ENCODE measurements at places on chromosomes 1 and 21.

DNA sequence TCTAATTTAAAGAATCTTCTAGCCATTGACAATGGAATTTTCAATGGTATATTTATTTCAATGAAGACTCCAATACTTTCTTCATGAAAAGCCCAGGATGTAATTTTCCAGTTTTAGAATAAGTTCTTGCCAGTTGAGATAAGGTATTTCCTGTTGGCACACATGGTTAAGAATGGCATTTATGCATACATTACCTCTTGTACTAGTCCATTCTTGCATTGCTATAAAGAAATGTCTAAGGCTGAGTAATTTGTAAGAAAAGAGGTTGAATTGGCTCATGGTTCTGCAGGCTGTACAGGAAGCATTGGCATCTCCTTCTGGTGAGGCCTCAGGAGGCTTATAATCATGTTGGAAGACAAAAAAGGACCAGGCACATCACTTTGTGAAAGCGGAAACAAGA, 1179.6 kb downstream of the AMY1C start:
- no peaks in the 10 kb centered on the region for H3K36me3 ChIP-seq
- no peaks in the 10 kb centered on the region for H3K27me3 ChIP-seq
- H3K4me3 ChIP-seq, result no peak overlapping the region

GRCh38 chr21:29751473-29752185, 188.2 kb downstream of the GRIK1 start:
- H3K36me3 ChIP-seq, result no peaks in the 10 kb centered on the region
- no peaks in the 10 kb centered on the region for H3K27me3 ChIP-seq
- DNase-seq, result no peak
- H3K4me3 ChIP-seq, result no peak overlapping the region
- no peak overlapping the region for H3K27ac ChIP-seq

GRCh38 chr1:243558576-243558975, 291.5 kb downstream of the AKT3 start:
- H3K27ac ChIP-seq, result no peak overlapping the region
- peaks cover 8% of the 10 kb centered on the region for H3K36me3 ChIP-seq
- no peak for DNase-seq
- H3K4me3 ChIP-seq, result no peak overlapping the region
- H3K27me3 ChIP-seq, result no peaks in the 10 kb centered on the region

DNA sequence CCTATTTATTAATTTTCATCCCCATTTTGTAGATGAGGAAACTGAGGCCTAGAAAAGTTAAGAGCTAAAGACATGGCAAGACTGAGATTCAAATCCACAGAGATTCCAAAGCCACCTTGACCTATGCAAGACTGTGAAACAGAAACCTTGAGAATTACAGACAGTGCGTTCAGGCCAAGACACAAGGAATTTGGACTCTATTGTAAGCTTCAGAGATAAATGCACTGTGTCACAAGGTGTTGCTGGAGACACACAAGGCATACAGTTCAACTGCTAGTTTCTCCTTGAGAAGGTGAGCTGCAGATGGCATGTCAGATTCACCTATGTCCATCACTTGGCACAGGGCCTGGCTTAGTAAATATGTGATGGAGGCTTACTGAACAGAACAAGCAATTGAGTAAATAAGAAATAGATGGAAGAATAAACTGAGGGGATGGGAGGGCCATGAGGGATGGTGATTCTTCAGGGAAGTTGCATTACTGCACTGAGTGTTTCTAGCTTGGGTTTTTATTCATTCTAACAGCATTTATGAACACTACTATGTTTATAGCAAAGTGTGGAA, 215.0 kb downstream of the DAB1 start:
- H3K27ac ChIP-seq, result no peak overlapping the region
- H3K4me3 ChIP-seq, result no peak overlapping the region
- no peaks in the 10 kb centered on the region for H3K36me3 ChIP-seq

GRCh38 chr1:20840731-20841130, 53.6 kb upstream of the HP1BP3 start:
- peaks cover 5% of the 10 kb centered on the region for H3K36me3 ChIP-seq
- H3K4me1 ChIP-seq, result no peaks in the 10 kb centered on the region
- H3K27ac ChIP-seq, result no peak overlapping the region
- no peaks in the 10 kb centered on the region for H3K27me3 ChIP-seq
- no peak overlapping the region for H3K4me3 ChIP-seq

DNA sequence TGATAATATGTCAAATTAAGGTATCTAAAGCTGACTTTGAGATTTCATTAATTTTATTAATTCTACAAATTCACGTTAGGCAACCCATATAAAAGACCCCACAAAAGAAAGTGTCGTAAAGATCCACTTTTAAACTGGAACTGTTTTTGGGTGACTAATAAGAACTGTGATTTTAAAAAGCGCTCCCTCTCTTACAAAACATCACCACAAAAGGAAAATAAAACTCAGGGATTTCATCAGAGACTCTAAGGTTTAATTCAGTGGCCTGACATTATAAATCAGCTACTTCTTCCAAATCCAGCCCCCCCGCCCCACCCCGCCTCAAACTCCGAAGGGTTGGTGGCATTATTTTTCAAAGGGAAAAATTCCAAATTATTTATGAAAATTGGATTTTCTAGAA, 2.7 kb downstream of the COL24A1 start:
- no peak for DNase-seq
- no peak overlapping the region for H3K27ac ChIP-seq
- H3K4me1 ChIP-seq, result peaks cover 4% of the 10 kb centered on the region
- peaks cover 34% of the 10 kb centered on the region for H3K27me3 ChIP-seq
